Activated CD4-positive, alpha-beta T cell treated with anti-CD3 and anti-CD28 coated beads for 48 hours (primary cell): ENCODE measurements at places on chromosomes 1 and 21.
A peak's percentile ranks its signal among the peaks of the same experiment; 100 is the strongest.

GRCh38 chr1:7249516-7249915 is 464.3 kb downstream of the CAMTA1 start:
- no peak for DNase-seq

DNA sequence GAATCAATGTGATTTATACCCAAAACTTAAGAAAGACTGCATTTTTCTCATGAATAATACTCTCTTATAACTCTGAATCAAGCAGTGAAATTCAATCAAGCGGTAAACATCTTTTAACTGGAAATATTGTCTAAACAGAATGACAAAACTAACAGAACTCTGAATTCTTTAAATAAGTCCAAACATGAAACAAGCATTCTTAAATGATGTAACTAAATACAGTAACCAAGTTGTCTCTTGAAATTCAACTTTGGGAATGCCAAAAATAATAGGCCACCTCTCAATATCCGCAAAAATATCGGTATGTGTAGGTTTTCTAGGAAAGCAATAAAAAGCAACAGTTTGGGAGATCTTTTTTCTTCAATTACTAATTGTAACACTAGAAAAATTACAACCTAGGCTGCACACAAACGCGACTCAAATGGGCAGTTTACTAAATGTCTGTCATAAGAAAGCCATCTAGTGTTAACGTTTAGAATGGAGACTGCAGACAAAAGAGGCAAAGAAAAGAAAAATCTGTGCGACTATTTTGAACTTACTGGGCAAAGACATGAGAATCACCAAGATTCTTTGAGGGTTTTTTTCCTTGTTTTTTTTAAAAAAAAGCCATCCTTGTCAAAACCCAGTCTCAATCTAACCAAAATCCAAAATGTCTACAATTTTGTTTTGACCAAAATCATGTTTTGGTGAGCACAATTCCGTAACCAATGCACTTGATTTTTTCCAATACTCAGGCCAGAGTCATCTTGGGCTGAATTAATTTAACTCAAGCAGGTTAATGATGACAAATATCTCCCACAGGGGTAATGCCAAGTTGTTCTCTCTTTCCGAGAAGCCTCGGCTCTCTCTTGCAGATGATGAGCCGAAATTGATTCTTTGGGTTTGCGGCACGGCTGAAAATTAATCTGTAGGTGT is 1.3 kb downstream of the SIPA1L2 start:
- DNase-seq: no peak

DNA sequence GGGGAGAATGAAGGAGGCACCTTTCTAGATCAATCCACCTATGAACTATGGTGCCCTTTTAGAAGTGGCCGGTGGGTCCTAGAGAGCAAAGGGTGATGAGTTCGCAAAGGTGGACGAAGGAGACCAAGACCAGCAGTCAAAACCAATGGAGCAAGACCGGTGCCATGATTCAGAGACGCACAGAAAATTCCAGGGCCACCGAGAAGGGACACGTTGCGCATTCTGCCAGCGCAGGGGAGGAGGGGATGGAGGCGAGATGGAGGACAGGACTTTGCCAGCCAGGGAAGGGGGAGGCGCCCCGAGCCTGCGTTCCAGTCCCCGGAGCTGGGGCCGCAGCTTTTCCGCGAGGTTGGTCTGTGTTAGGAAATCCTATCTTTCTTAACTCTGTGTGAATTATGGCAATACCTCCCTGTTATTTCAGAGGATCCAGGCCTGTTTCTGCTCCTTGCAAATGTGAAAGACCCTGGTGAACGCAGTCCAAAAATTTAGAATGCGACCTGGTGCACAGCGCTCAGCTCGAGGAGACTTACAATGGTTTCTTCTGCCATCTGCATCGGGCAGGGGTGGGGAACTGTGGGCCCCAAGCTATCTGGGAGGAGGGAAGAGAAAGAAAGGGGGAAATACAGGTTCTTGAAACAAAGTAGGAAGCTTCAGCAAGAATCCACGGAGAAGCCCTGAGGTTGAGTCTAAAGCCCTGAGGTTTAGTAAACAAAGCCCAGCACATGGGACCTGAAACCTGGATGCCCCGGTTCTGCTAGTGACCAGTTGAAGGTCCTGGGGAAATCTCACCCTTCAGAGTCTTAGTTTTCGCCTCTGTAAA is 129.4 kb downstream of the MRPS6 start:
- DNase-seq: peak; percentile 13

DNA sequence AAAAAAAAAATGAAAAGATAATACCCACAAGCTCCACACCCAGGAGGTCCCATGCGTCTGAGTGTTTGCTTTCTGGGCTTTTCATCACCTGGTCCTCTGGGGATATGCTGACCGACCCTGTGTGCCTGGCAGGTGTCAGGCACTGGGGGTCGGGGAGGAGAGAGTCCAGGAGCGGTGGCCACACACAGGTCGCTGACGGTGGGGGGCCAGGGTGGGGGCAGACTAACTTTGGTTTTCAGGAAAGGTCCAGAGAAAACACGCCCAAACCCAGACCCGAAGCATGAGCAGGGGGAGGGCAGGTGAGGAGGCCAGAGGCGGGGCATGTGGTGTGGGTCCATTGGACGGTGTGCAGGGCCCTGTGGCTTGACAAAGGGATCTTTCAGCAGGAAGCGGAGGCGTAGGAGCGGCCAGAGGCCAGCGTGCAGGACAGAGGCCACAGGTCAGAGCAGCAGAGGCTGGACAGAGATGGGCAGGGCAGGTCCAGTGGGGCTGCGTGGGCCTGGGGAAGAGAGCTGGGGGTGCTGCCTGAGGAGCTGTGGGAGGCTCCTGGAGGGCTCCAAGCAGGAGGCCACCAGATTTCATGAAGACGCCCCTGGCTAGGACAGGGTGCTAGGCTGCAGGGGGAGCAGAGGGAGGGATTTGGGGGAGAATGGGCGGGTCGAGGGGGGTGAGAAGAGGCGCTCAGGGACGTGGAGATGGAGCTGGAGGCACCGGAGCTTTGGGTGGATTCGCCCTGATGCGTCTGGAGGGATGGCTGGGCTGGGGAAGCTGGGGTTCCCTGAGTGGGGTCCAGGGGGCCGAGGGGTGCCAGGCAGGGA is 15.8 kb downstream of the RNF223 start:
- DNase-seq: no peak

GRCh38 chr1:30793209-30793608 is 35.6 kb upstream of the LAPTM5 start:
- no peak for DNase-seq

GRCh38 chr1:44740179-44740617 is 561 bp downstream of the KIF2C start:
- DNase-seq: no peak

GRCh38 chr1:67144696-67145095 is 9.9 kb upstream of the C1orf141 start:
- peak; percentile 38 for DNase-seq

DNA sequence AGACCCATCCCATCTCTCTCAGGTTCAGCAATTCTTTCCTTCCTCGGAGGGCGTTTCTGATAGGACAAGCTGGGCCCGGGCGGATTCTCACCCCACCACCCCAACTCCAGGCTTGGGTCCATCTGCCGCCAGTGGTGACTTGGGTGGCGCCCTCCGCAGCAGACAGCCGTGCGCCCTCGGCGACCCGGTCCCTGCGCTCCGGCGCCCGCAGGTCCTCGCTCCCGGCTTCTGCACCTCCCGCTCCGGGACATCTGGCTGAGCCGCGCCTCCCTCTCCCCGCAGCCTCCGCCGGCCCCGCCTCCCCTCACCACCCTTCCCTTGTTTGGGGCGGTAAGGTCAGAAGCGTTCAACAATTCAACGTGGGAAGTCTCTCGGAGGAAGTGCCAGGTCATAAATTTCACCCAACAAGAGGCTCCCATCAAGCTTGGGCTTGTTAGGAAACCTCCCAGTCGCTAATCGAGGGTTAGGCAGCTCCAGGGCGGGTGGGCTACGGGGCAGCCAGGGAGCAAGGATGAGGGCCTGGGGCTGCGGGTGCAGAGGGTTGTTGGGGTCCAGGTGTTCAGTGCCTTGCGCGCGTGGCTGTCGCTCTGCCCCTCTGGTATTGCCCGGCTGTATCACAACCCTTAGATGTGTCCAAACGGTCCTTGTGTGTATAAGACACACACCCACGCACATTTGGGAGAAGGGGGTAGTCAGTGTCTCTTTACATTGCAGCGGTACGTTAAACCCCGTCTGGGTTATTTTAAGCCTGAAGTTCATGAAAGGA is 39.8 kb downstream of the OLIG1 start:
- peak; percentile 56 for DNase-seq

- no peak for DNase-seq
Observed at GRCh38 chr1:17004466-17005364, 7.0 kb downstream of the ATP13A2 start.

GRCh38 chr1:9105336-9105867 is 23.5 kb downstream of the GPR157 start:
- no peak for DNase-seq

DNA sequence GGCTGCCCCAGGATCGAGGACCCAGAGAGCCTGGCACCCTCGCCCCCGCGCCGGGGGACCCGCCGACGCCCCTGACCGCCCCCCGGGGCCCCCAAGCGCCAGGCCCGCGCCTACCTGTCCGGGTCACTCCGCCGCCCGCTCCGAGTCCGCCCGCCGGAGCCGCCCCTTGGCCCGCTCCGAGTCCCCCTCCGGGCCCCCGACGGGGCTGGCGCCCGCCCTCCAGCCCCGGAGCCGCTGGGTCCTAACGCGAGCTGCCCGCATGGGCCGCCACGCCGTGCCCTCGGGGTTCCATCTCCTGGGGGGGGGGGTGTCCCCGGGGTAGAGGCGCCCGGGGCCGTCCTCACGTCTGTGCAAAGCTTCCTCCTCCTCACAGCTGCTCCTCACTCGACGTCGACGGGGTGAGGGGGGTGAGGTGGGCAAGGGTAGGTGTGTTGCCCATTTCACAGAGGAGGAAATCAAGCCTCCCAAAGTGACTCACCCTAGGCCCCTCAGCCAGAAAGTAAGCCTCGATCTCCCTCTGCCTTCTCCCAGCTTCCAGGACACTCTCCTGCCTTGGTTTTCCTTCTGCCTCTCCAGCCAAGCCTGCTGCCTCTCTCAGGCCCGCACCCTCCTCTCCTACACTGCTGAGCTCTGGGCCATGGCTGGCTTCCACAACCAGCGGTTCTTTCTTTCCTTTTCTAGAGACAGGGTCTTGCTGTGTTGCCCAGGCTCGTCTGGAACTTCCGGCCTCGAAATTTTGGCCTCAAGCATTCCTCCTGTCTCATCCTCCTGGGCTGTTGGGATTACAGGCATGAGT is at the start of gene MFAP2:
Gene MFAP2 (minus strand): TSS at position 148 of the 796 bp plus-strand sequence. CDS start 2,347 bp downstream, outside the sequence.
- DNase-seq: no peak

- DNase-seq: no peak
Observed at GRCh38 chr1:181179279-181179986, 90.9 kb downstream of the IER5 start.

- no peak for DNase-seq
Observed at GRCh38 chr1:31878058-31878457, 60.1 kb downstream of the PTP4A2 start.

- DNase-seq: no peak
Observed at GRCh38 chr1:15830258-15830657, 17.2 kb upstream of the SPEN start.

DNA sequence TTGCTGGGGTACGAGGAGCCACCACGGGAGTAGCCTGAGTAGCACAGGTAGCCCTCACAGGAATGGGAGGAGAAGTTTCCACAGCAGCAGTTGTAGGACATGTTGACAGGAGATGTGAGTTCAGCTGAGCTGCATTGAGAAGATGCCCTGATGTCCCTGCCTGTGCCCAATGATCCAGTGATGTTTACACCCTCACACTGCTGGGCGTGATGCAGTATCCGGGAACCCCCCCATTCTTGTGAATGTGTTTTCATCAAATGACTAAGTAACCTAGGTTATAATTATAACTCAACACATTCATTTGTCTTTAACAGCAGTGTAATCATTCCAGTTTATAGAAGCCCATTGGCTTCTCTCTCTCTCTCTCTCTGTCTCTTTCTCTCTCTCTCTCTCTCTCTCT is at the start of gene KRTAP23-1:
Gene KRTAP23-1 (minus strand): TSS at position 101 of the 400 bp plus-strand sequence. CDS start 0 bp downstream, at position 101.
- DNase-seq: no peak

DNA sequence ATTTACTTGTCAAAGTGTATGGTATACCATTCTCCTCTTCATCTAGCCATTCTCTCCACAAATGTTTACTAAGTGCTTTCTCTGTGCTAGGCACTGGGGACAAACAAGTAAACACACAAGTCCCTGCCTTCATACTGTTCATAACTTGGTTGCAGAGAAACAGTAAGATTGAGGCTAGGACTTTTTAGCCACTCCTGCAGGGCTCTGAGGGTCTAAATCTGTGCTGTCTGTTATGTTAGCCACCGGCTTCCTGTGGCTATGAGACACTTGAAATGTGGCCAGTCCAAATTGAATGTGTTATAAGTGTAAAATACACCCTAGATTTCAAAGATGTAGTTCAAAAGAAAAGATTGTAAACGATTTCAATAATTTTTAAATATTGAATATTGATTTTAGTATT is 50.2 kb downstream of the AZIN2 start:
- no peak for DNase-seq

- no peak for DNase-seq
Observed at GRCh38 chr1:101119289-101119688, 93.7 kb upstream of the DPH5 start.

- no peak for DNase-seq
Observed at GRCh38 chr1:188778578-188778977, 1699.1 kb downstream of the BRINP3 start.

DNA sequence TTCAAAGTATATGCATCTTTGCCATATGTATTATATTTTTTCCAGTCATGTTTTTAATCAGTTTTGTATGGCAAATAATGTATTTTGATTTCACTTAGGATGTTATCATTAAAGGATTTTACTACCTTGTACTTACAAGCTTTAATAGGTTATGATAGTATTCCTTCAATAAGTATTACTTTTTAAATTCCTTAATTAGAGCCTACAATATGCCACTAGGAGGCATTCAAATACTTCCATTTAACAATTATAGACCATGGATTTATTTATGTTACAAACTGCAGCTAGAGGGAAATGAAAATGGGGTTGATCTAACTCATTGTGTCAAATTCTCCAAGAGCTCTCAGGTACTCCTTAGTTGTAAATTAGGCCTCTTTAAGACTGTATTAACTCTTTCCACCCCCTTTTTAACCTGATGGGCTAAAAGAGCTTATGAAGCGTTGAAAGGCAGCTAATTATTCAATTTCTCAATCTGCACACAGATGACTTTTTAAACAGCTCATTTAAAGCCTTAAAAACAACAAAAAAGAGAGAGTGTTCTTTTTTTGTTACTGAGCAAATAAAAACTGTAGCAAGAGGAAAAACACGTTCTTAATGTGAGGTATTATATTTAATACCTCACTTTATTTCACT is 156.2 kb downstream of the DENND1B start:
- no peak for DNase-seq

GRCh38 chr1:217590598-217590997 is 40.3 kb downstream of the GPATCH2 start:
- DNase-seq: no peak
